ENCODE measurements at places on chromosomes 7 and 10. TPM values are rescaled to one million over a fixed set of nuclear protein-coding genes. Genes with fewer than 3 reads are reported as not detected.

DNA sequence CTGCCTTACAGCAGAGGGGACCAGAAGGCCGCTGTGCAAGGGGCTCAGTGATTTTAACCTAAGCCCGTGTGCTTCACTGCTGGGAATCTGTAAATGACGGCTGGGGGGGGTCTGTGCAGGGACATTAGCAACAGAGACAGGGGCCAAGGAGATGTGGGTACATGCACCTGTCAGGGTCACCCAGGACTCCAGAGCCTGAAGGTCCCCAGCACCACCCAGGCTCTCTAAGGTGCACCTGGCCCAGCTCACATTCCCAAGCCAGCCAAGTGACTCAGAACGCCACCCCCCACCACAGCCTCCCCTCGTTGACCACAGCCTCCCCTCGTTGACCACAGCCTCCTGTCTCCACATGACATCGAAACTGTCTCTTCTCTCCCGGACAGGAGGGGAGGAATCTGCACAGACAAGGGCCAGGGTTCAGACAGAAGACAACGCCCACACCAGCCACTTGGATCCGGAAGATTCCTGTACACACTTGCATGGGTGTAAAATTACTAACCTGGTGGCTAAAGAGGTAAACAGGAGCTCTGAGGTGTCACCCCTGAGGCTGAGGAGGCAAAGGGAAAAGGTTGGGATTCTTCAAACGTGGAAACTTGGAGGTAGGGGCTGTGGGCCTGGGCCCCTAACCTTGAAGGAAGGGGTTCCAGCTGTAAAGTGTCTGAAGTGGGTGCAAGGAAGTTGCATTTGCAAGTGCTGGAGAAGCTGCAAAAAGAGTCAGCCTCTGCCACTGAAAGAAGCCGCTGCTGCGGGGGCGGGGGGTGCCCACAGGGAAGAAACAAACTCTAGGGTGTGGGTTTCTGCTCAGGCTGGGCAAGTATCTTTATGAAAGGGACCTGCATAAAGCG lies 27.0 kb downstream of the CALML3 start:
- DNase-seq, result no peak
- peaks cover 32% of the 10 kb centered on the region for H3K4me1 ChIP-seq
- no peak overlapping the region for H3K4me3 ChIP-seq
- no peaks in the 10 kb centered on the region for H3K36me3 ChIP-seq
- H3K27me3 ChIP-seq, result no peaks in the 10 kb centered on the region

GRCh38 chr7:6226194-6226799 lies 46.1 kb downstream of the CYTH3 start:
- H3K27me3 ChIP-seq, result no peaks in the 10 kb centered on the region
- peaks cover 85% of the 10 kb centered on the region for H3K4me1 ChIP-seq
- DNase-seq, result no peak
- no peaks in the 10 kb centered on the region for H3K36me3 ChIP-seq

DNA sequence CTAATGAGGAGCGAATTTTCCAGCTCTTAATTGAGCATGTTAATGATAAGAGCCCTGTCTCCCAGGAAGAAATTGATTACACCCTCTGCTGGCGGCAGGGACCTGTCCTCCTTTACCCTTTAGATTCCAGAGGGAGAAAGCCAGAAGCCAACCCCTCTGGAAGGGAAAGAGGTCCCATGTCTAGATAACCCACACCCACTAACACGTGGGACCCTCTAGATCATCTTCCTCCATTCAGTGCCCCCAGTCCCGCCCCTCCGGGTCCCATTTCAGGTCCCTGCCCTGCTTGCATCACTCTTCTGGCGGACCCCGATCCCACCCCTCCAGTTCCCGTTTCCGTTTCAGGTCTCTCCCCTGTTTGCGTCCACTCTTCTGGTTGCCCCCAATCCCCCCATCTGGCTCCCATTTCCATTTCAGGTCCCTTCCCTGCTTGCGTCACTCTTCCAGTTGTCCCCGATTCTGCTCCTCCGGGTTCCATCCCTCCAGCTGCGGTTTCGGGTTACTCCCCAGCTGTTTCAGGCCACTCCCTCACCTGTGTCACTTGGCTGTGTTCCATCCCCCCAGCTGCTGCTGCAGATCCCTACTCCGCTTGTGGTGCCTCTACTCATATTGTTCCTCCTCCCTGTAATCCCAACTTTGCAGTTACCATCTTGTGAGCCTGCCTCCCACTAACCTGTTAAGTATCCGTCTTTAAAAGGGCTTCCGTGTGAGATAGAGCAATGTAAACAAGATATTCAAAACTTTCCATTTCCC lies 202.4 kb downstream of the SH2D4B start:
- no peak overlapping the region for H3K4me3 ChIP-seq
- H3K36me3 ChIP-seq, result no peaks in the 10 kb centered on the region
- peak; percentile 32 for DNase-seq
- H3K27ac ChIP-seq, result no peak overlapping the region

GRCh38 chr10:24027107-24027506 lies 181.8 kb upstream of the KIAA1217 start:
- H3K27ac ChIP-seq, result no peak overlapping the region
- H3K27me3 ChIP-seq, result no peaks in the 10 kb centered on the region
- no peak for DNase-seq
- H3K36me3 ChIP-seq, result no peaks in the 10 kb centered on the region

GRCh38 chr10:104340111-104340526 lies 1.9 kb upstream of the ITPRIP start:
- H3K4me3 ChIP-seq, result peak overlapping the region; percentile 97
- no peak for DNase-seq
- H3K36me3 ChIP-seq, result peaks cover 4% of the 10 kb centered on the region
- no peaks in the 10 kb centered on the region for H3K4me1 ChIP-seq
- peak overlapping the region; percentile 100 for H3K27ac ChIP-seq

- no peak overlapping the region for H3K27ac ChIP-seq
- H3K4me1 ChIP-seq, result no peaks in the 10 kb centered on the region
- no peak overlapping the region for H3K4me3 ChIP-seq
- DNase-seq, result no peak
- no peaks in the 10 kb centered on the region for H3K36me3 ChIP-seq
These were observed 255.3 kb downstream of the ELFN1 start for GRCh38 chr7:1925349-1925748.

- H3K4me3 ChIP-seq, result no peak overlapping the region
- no peaks in the 10 kb centered on the region for H3K27me3 ChIP-seq
- no peak for DNase-seq
- H3K4me1 ChIP-seq, result no peaks in the 10 kb centered on the region
- no peaks in the 10 kb centered on the region for H3K36me3 ChIP-seq
These were observed 37.7 kb upstream of the HABP2 start for GRCh38 chr10:113515161-113515560.

The EPO gene
- not detected for total RNA-seq

The ASB10 gene
- 11.6 TPM for total RNA-seq

All from right atrium auricular region (tissue), 2 donors.